ENCODE measurements at places on chromosomes 6 and 20.

GRCh38 chr6:111993342-111993741 lies 60.6 kb upstream of the CCN6 start:
- DNase-seq = no peak

DNA sequence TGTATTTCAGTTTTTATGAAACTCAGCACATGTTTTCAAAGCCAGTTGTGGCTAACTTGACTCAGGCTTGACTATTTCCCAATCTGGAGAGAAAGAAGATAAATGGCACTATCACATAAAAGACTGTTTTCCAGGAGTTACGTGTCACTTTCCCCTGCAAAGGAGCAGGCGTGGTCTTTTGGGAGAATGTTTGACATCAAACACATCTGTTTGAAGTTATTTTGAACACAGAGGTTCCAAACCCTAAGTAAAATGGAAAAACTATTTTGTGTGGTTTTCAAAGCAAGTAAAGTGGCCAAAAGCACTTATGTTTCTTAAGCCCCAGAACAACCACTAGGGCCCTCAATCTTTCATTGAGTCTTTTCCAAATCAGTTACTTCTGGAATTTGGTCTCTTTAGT lies 89.7 kb downstream of the FOXF2 start:
- DNase-seq = no peak

DNA sequence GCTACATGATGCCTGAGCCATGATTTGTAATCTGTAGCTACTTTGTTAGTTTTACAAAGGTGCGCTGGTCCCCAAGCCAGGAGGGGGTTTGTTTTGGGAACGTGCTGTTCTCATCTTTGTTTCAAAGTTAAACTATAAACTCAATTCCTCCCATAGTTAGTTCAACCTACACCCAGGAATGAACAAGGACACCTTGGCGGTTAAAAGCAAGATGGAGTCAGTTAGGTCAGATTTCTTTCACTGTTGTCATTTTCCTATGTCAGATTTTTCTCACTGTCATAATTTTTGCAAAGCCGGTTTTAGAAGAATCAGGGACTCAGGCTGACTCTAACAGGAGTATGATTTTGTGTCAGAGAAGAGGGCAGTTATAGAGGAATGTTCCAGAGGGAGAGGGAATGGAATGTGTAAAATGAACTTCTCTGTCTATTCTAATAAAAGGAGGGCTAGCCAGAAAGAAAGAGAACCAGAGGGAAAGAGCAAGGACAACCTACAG lies 2.3 kb upstream of the GMPR start:
- no peak for DNase-seq

DNA sequence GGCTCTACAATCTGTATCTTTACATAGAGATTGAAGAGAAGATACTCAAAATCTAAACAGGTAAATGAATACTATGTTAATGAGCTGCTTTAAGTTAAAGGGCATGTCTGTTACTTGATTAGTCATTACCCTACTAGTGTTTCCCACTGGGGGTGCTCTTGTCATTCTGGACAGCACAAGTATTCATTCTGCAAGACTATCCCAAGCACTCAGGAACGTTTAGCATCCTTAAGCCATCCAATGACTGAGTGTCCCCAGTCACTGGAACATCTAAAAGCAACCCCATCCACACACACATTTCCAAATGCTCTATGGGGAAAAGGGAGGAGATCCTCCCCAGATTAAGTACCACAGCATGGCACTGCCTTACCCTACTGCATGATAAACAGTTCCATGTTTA lies 25.7 kb downstream of the EZR start:
- DNase-seq = no peak

DNA sequence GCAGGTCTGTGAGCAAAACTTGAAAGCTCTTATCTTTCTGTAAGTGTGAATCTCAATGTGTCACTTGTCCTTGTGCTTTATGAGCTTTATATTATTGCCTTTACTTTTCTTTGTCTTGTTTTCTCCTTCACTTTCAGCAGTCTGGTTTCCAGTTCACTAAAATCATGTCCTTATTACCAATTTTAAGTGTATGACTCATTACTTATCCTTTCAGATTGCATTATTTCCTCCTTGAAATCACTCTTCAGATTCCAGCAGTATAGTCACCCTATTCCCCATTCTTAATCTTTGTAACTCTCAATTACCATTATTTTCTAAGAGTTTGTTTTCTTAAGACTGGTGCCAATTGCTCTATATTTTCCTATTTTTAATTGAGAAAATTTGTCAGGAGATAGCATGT lies 117.4 kb upstream of the GRIK2 start:
- DNase-seq = no peak

DNA sequence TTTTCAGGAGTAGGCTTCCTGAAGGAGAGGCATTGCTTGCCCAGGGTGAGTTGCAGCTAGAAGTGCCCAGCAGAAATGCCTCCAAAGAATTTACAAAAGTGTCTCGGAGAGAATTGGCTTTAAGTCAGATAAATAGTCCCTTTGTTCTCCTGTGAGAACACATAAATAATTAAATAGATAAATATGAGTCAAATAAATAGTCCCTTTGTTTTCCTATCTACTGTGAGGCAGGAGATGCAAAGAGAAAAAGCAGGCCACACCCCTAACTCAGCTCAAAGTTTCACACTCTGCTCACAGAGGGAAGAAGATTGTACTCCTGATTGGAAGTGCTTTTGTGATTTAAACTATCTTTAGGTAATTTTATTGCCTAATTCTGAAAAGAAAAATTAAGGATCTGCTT lies 180.7 kb upstream of the PRSS16 start:
- DNase-seq = no peak

GRCh38 chr6:32613475-32613874 lies 23.7 kb upstream of the HLA-DQA1 start:
- DNase-seq = no peak

DNA sequence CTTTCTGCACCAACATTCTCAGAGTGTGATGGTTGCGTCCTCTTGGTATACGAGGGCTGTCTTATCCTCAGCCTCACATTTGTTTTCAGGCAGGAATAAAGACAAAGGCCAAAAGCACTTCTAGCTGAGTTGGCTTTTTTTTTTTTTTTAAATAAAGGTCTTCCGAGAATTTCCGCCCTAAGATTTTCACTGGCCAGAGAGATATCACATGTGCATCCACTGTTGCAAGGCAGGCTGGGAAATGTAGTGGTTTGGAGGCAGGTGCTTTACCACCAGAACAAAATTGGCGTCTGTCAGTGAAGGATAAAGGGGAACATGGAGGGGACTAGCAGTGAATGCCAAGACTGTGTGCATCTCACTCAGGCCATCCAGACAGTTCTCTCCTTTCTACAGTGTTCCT lies 334.9 kb upstream of the SOX4 start:
- no peak for DNase-seq

GRCh38 chr20:878511-879307 lies 37.4 kb downstream of the ANGPT4 start:
- no peak for DNase-seq

Measured in sciatic nerve (tissue), 2 donors.